Hepatocyte (in vitro differentiated cells): ENCODE measurements at places on chromosomes 7 and 10.

- no peaks in the 10 kb centered on the region for H3K36me3 ChIP-seq
- no peak overlapping the region for H3K27ac ChIP-seq
- H3K4me1 ChIP-seq, result no peaks in the 10 kb centered on the region
- H3K27me3 ChIP-seq, result peaks cover 62% of the 10 kb centered on the region
- H3K4me3 ChIP-seq, result no peak overlapping the region
- no peak for DNase-seq
Measured at GRCh38 chr7:45211066-45211465, 53.5 kb downstream of the RAMP3 start.

GRCh38 chr10:78184851-78185692 lies 151.4 kb downstream of the RPS24 start:
- no peak for DNase-seq
- no peaks in the 10 kb centered on the region for H3K27me3 ChIP-seq
- no peaks in the 10 kb centered on the region for H3K36me3 ChIP-seq
- H3K4me3 ChIP-seq, result no peak overlapping the region
- no peak overlapping the region for H3K27ac ChIP-seq

GRCh38 chr10:1268831-1269230 lies 212.6 kb downstream of the WDR37 start:
- H3K27me3 ChIP-seq, result peaks cover 12% of the 10 kb centered on the region
- no peaks in the 10 kb centered on the region for H3K36me3 ChIP-seq
- no peaks in the 10 kb centered on the region for H3K4me1 ChIP-seq
- DNase-seq, result peak; percentile 33
- no peak overlapping the region for H3K27ac ChIP-seq

- no peaks in the 10 kb centered on the region for H3K36me3 ChIP-seq
- H3K4me1 ChIP-seq, result peaks cover 23% of the 10 kb centered on the region
- peak; percentile 91 for DNase-seq
- H3K4me3 ChIP-seq, result peak within 1 kb of the TSS; percentile 52
Measured at GRCh38 chr7:94394437-94395140, at the start of gene COL1A2. TSS of gene COL1A2 (plus strand) at chr7:94394895. CDS start at chr7:94395032, 137 bp downstream.

GRCh38 chr7:150952331-150953050 lies 25.6 kb downstream of the KCNH2 start:
- H3K36me3 ChIP-seq, result no peaks in the 10 kb centered on the region
- no peak for DNase-seq
- H3K4me3 ChIP-seq, result no peak overlapping the region
- no peaks in the 10 kb centered on the region for H3K27me3 ChIP-seq
- H3K27ac ChIP-seq, result no peak overlapping the region

- H3K4me1 ChIP-seq, result no peaks in the 10 kb centered on the region
- H3K36me3 ChIP-seq, result no peaks in the 10 kb centered on the region
- no peaks in the 10 kb centered on the region for H3K27me3 ChIP-seq
- H3K27ac ChIP-seq, result no peak overlapping the region
Measured at GRCh38 chr7:26813432-26813831, 51.0 kb downstream of the SKAP2 start.

DNA sequence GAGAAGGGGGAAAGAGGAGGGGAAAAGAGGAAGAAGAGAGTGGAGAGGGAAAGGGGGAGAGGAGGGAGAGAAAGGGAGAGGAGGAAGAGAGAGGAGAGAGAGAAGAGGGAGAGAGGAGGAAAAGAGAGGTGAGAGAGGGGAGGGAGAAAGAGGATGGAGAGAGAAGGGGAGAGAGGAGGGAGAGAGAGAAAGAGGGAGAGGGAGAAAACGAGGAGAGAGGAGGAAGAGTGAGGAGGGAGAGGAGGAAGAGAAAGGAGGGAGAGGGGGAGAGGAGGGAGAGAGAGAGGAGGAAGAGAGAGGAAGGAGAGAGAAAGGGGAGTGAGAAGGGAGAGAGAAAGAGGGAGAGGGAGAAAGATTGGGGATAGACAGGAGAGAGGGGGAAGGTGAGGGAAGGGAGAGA lies 197.6 kb upstream of the FOXK1 start:
- H3K4me1 ChIP-seq, result no peaks in the 10 kb centered on the region
- no peak for DNase-seq
- no peaks in the 10 kb centered on the region for H3K27me3 ChIP-seq
- H3K36me3 ChIP-seq, result no peaks in the 10 kb centered on the region
- no peak overlapping the region for H3K4me3 ChIP-seq

DNA sequence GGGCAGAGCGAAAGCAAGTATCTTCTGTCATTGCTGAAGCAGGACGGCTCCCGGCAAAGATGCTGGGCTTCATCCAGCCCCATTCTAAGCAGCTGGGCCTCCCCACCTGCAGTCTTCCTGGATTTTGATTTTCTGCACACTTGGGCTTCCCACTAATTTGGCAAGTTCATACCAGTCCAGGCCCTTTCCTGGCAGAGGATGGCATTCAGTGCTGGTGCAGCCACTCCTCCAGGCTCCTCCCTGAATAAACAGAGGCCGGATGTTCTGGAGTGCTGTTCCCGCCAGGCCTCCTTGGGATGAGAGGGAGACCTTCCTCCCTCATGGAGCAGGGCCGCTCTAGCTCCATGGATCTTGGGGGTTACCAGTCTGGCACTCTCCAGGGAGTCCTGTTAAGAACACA lies 3.4 kb downstream of the BAG3 start:
- no peak for DNase-seq
- no peaks in the 10 kb centered on the region for H3K27me3 ChIP-seq
- H3K4me3 ChIP-seq, result no peak overlapping the region

DNA sequence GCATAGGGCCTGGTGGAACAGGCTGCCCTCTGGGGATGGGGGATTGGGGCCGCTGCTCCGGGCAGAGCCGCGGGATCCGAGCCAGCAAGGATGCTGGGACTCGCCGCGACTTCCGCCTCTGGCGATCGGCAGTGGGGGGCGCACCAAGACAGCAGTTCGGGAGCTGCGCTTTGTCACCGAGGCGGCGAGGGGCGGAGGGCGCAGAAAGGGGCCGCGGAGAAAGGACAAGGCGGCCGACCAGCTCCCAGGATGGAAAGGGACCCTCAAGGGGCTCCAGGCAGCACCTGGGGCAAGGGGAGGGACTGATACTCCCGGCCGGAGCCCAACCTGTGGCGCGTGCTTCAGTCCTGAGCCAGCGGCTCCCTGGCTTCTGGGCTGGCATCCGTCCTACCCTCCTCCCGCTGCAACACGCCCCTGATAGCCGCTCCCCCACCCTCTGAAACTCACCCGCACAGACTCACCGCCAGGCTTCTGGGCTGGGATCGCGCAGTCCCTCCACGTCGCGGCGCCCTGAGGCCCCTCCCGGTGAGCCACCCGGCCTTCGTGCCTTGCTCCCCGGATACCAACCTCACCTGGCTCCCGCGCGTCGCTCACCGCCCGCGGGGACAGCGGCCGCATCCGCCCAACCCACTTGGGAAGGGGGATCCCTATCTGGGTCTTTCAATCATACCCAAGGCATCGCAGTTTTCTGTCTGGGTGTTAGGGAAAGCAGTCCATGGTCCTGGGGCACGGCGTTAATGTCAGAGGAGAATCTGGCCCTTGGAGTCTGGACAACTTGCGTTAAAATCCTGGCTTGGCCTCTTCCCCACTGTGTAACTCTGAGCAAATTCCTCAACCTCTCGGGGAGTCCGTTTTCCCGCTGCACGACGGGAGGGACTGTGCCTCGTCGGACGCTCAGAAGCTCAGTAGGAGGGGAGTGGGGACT lies 7.0 kb upstream of the EVX1 start:
- H3K27me3 ChIP-seq, result peaks cover 52% of the 10 kb centered on the region
- H3K27ac ChIP-seq, result peak overlapping the region; percentile 40
- H3K36me3 ChIP-seq, result no peaks in the 10 kb centered on the region
- H3K4me1 ChIP-seq, result peaks cover 14% of the 10 kb centered on the region

- H3K27me3 ChIP-seq, result no peaks in the 10 kb centered on the region
- no peak overlapping the region for H3K27ac ChIP-seq
- H3K4me3 ChIP-seq, result no peak overlapping the region
Measured at GRCh38 chr10:126910196-126910595, 5.0 kb downstream of the DOCK1 start.

- H3K36me3 ChIP-seq, result no peaks in the 10 kb centered on the region
- peak; percentile 73 for DNase-seq
- H3K27me3 ChIP-seq, result no peaks in the 10 kb centered on the region
- H3K27ac ChIP-seq, result no peak overlapping the region
- H3K4me3 ChIP-seq, result no peak overlapping the region
- H3K4me1 ChIP-seq, result peaks cover 3% of the 10 kb centered on the region
Measured at GRCh38 chr10:3192856-3193635, 20.5 kb upstream of the PITRM1 start.

- no peak overlapping the region for H3K4me3 ChIP-seq
- no peaks in the 10 kb centered on the region for H3K4me1 ChIP-seq
- no peak overlapping the region for H3K27ac ChIP-seq
- DNase-seq, result no peak
- peaks cover 5% of the 10 kb centered on the region for H3K27me3 ChIP-seq
Measured at GRCh38 chr10:11449761-11450160, 161.7 kb downstream of the USP6NL start.

GRCh38 chr10:14186245-14186644 lies 144.5 kb downstream of the FRMD4A start:
- no peaks in the 10 kb centered on the region for H3K27me3 ChIP-seq
- no peak overlapping the region for H3K4me3 ChIP-seq
- no peaks in the 10 kb centered on the region for H3K4me1 ChIP-seq

- H3K27ac ChIP-seq, result peak overlapping the region; percentile 93
- peak overlapping the region; percentile 68 for H3K4me3 ChIP-seq
- no peaks in the 10 kb centered on the region for H3K36me3 ChIP-seq
- H3K27me3 ChIP-seq, result no peaks in the 10 kb centered on the region
Measured at GRCh38 chr7:100604028-100604975, 2.1 kb downstream of the PCOLCE start.

- H3K36me3 ChIP-seq, result no peaks in the 10 kb centered on the region
- H3K4me1 ChIP-seq, result peaks cover 32% of the 10 kb centered on the region
- H3K27ac ChIP-seq, result peak overlapping the region; percentile 33
Measured at GRCh38 chr7:70093205-70093904, 495.1 kb downstream of the AUTS2 start.

GRCh38 chr10:69043931-69044531 lies 43.9 kb upstream of the SRGN start:
- H3K27ac ChIP-seq, result no peak overlapping the region
- no peaks in the 10 kb centered on the region for H3K4me1 ChIP-seq
- no peaks in the 10 kb centered on the region for H3K36me3 ChIP-seq
- H3K4me3 ChIP-seq, result no peak overlapping the region
- no peak for DNase-seq
- no peaks in the 10 kb centered on the region for H3K27me3 ChIP-seq

DNA sequence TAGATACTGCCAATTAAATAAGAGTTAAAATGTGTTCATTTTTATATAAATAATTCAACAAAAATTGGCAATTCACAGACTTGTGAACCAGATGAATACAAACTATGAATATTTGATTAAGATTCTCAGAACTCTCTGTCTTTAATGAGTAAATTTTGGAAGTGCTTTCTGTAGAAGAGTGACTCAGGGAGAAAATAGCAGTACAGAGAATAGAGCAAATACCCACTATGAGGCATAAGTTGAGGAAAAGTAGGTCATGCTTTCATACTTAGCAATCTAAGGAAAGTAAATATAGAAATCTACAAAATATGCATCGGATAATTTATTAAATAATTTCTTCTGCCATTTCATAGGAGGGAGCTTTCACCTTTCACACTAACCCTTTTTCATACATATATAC lies 117.7 kb upstream of the TMEM106B start:
- H3K4me3 ChIP-seq, result no peak overlapping the region
- DNase-seq, result no peak
- peaks cover 4% of the 10 kb centered on the region for H3K4me1 ChIP-seq

- H3K4me3 ChIP-seq, result no peak overlapping the region
- no peaks in the 10 kb centered on the region for H3K27me3 ChIP-seq
- no peak for DNase-seq
Measured at GRCh38 chr7:102223184-102223583, 63.5 kb upstream of the SH2B2 start.

DNA sequence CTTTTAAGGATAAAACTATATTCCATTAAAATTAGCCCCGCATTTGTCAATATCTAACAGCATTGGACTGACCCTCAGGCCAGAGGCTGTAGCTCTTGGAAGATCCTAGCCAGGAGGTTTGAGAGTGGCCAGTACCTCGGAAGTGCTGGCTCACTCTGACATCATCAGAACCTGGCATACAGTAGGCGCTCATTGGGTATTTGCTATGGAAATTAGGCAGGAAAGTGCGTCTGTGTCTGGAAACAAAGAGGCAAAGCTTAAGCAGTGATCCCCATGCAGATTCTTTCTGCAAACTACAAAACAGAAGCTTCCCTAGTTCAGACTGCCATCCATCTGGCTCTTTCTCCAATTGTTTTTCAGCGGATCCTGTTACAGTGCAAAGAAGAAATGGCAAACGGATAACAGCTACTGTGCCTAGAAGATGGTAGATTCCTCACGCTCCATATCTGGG lies 1.7 kb upstream of the PRKCQ start:
- peaks cover 3% of the 10 kb centered on the region for H3K4me1 ChIP-seq
- H3K4me3 ChIP-seq, result no peak overlapping the region
- H3K27ac ChIP-seq, result no peak overlapping the region
